ENCODE measurements at places on chromosomes 5 and 9. TPM values are rescaled to one million over a fixed set of nuclear protein-coding genes. Genes with fewer than 3 reads are reported as not detected.
A peak's percentile ranks its signal among the peaks of the same experiment; 100 is the strongest.

- no peak overlapping the region for H3K27ac ChIP-seq
- no peaks in the 10 kb centered on the region for H3K27me3 ChIP-seq
- no peak for DNase-seq
- peaks cover under 1% of the 10 kb centered on the region for H3K36me3 ChIP-seq
Observed at GRCh38 chr9:15499139-15499538, 11.6 kb downstream of the PSIP1 start.

- no peak overlapping the region for H3K4me3 ChIP-seq
- no peak for DNase-seq
- H3K27ac ChIP-seq, result no peak overlapping the region
Observed at GRCh38 chr9:127232833-127233549, 31.6 kb upstream of the GARNL3 start.

DNA sequence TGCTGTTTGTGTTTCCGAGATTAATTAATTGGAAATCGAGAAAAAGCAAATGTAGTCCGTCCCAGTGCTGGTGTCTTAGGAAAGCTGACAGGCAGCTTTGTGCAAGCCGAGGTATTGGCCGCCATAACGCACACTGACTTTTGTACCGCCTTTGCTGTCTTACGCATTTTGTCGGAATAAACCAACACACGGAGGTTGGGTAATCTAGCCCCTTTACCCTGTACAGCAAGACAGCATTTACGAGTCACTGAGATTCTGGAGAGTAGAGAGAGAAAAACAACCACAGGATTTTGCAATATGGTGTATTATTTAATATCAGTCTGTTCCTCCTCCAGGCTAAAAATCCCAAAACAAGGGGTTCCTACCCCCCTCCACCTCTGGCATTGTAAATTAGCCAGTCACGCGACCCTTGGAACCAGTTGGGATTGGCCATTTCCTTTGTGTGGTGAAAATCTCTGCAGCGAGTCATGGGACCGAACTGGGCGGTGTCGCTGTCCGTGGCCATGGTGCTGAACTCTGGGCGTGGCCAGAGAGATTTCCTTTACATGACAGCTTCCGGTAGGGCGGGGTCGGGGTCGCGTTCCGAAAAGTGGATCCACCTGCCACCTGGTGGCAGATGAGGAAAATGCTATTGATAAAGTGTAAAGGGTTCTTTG is 10.3 kb upstream of the PCDHB1 start:
- peaks cover 7% of the 10 kb centered on the region for H3K27me3 ChIP-seq
- H3K36me3 ChIP-seq, result no peaks in the 10 kb centered on the region
- DNase-seq, result peak; percentile 91
- H3K27ac ChIP-seq, result no peak overlapping the region
- H3K4me3 ChIP-seq, result peak overlapping the region; percentile 36
- H3K4me1 ChIP-seq, result no peaks in the 10 kb centered on the region

GRCh38 chr5:160173-160510 is 31.2 kb upstream of the LRRC14B start:
- H3K27me3 ChIP-seq, result no peaks in the 10 kb centered on the region
- H3K27ac ChIP-seq, result no peak overlapping the region
- H3K4me3 ChIP-seq, result no peak overlapping the region
- no peaks in the 10 kb centered on the region for H3K36me3 ChIP-seq
- no peak for DNase-seq

DNA sequence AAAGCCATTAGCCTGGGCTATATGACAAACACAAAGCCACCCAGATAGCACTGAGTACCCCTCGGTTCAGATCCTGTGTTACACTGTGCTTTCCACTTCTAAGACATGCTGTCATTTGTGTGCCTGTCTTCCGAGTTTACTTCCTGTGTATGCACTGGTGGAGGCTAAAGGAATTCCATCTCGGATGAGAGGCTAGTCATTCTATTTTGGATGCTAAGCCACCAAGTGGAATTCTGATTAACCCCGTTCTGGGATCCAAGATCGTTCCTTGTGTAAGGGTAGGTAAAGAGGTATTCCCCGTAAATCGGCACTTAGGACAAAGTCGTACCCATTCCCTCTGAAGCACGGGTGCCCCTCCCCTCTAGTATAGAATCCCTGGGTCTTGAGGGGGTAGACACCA is 8.7 kb downstream of the PROP1 start:
- no peaks in the 10 kb centered on the region for H3K27me3 ChIP-seq
- H3K36me3 ChIP-seq, result no peaks in the 10 kb centered on the region
- no peak overlapping the region for H3K4me3 ChIP-seq
- H3K4me1 ChIP-seq, result no peaks in the 10 kb centered on the region
- no peak for DNase-seq

- no peaks in the 10 kb centered on the region for H3K4me1 ChIP-seq
- no peaks in the 10 kb centered on the region for H3K27me3 ChIP-seq
- H3K27ac ChIP-seq, result no peak overlapping the region
- H3K4me3 ChIP-seq, result peak overlapping the region; percentile 14
- no peaks in the 10 kb centered on the region for H3K36me3 ChIP-seq
Observed at GRCh38 chr9:70044490-70045307, 1.1 kb downstream of the MAMDC2 start.

DNA sequence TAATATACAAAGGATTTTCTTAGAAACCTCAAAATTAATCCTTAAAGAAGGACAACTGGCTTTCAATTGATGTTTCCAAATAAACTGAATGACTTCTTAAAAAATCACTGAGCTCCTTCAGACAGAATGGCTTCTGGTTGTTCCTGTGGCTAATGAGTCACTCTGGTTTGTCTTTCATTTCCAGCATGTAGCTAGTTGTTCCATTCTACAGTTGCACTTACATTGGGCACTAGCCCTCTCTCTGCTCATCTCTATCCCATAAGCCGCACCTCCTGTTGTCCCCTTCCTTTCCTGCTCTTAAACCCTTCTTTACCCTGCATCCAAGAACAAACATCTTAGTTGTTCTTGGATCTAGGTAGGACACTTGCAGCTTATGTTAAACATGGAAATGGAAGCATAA is 235.3 kb upstream of the HAPLN1 start:
- H3K4me1 ChIP-seq, result no peaks in the 10 kb centered on the region
- H3K36me3 ChIP-seq, result no peaks in the 10 kb centered on the region
- no peaks in the 10 kb centered on the region for H3K27me3 ChIP-seq
- H3K27ac ChIP-seq, result no peak overlapping the region
- no peak for DNase-seq
- no peak overlapping the region for H3K4me3 ChIP-seq

GRCh38 chr5:179275941-179276837 is 69.1 kb downstream of the ADAMTS2 start:
- H3K36me3 ChIP-seq, result no peaks in the 10 kb centered on the region
- no peak overlapping the region for H3K27ac ChIP-seq
- no peak overlapping the region for H3K4me3 ChIP-seq
- no peaks in the 10 kb centered on the region for H3K4me1 ChIP-seq
- no peaks in the 10 kb centered on the region for H3K27me3 ChIP-seq

DNA sequence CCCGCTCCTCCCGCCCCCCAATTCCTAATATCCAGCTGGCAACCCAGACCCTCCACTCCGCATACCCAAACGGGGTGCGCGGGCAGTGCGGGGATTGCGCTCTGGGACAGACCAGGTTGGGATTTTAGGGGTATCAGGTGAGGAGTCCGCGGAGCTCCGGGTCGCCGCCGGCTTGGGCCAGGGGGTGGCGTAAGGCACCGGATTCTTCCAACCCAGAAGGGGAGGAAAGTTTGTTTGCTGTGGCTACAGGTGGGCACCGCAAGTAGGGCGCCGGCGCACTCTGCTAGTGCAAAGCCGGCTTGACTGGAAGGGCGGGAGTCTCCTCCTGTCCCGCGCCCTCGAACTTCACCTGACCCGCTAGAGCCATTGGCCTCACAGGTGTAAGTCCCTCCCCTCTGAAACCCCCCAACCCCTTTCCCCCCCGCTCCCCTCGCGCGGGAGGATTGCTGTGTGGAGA is 709 bp downstream of the IQGAP2 start:
- no peaks in the 10 kb centered on the region for H3K36me3 ChIP-seq
- no peaks in the 10 kb centered on the region for H3K27me3 ChIP-seq
- H3K4me3 ChIP-seq, result peak overlapping the region; percentile 83
- no peaks in the 10 kb centered on the region for H3K4me1 ChIP-seq
- H3K27ac ChIP-seq, result peak overlapping the region; percentile 97
- DNase-seq, result no peak

DNA sequence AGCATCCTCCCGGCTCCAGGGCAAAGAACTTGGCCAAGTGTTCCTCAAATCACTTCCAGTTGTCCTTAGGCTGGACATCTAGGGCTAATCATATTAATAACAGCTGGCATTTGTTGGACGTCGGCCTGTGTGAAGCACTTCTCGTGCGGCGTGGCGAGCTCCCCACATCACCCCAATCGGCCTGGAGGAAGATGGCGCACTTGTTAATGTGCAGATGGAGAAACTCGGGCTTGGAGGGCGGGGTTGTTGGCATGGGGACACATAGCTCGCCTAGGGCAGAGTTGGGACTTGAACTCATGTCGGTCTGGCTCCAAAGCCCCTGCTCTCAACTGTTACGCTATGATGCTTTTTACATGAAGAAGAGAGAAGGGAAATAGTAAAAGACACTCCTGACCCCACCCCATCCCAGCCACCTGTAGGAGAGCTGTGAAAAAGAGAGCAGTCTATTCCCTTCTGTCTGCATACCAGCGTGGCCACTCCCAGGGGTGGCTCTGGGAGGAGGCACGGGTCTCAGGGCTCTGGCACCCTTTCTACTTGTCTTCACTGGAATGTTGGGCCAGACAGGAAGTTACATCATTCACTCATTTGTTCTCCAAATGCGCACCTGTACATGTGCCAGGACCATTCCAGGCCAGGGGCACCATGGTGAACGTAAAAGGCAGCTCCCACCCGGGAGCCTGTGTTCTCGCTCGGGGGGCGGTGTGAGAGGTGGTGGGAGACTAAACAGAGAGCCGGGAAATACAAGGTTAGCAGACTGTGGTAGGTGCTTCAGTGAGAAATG is 12.8 kb upstream of the NUP214 start:
- no peaks in the 10 kb centered on the region for H3K36me3 ChIP-seq
- no peak for DNase-seq
- no peak overlapping the region for H3K4me3 ChIP-seq
- no peaks in the 10 kb centered on the region for H3K27me3 ChIP-seq
- no peaks in the 10 kb centered on the region for H3K4me1 ChIP-seq
- H3K27ac ChIP-seq, result no peak overlapping the region

DNA sequence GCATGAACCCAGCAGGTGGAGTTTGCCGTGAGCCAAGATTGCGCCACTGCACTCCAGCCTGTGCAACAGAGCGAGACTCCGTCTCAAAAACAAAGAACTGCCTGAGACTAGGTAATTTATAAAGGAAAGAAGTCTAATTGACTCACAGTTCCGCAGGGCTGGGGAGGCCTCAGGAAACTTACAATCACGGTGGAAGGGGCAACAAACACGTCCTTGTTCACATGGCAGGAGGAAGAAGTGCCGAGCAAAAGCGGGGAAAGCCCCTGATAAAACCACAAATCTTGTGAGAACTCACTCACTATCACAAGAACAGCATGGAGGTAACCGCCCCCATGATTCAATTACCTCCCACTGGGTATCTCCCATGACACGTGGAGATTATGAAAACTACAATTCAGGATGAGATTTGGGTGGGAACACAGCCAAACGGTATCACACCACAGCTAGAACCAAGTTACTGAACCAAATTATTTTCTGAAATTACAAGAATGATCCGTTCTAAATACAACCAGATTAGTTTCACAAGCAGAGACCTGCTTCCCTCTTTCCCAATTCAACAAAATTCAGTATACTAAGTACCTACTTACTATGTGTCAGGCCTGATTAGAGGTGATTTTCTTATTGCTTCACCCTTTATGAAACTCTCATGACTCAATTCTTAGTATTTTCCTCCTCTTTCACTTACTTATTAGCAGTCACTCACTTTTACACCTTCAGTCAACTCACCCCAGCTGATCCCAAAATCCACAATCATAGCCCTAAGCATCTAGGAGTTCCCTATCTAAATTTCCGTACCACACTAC is 8.4 kb downstream of the UBTD2 start:
- no peak overlapping the region for H3K27ac ChIP-seq
- no peaks in the 10 kb centered on the region for H3K27me3 ChIP-seq

DNA sequence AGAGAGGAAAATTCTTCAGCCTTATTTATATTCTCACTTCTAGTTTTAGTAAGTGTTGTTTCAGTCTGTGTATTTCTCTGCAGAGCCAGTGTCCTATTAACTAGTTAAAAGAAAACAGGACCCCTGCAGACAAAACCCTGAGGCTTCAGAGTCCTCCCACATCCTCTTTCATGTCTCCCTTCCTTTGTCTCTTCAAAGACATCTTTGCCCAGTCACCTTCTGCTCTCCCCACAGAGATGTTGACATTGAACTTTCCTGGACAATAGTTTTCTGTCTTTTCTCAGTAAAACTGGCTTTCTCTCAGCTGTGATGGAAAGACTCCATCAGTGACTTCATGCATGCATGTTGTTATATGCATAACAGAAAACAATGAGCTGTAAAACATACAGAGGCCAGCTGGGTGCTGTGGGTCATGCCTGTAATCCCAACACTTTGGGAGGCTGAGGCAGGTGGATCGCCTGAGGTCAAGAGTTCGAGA is 20.2 kb downstream of the GRAMD2B start:
- DNase-seq, result no peak
- no peaks in the 10 kb centered on the region for H3K27me3 ChIP-seq
- H3K4me3 ChIP-seq, result no peak overlapping the region
- H3K27ac ChIP-seq, result no peak overlapping the region
- no peaks in the 10 kb centered on the region for H3K36me3 ChIP-seq
- H3K4me1 ChIP-seq, result no peaks in the 10 kb centered on the region

DNA sequence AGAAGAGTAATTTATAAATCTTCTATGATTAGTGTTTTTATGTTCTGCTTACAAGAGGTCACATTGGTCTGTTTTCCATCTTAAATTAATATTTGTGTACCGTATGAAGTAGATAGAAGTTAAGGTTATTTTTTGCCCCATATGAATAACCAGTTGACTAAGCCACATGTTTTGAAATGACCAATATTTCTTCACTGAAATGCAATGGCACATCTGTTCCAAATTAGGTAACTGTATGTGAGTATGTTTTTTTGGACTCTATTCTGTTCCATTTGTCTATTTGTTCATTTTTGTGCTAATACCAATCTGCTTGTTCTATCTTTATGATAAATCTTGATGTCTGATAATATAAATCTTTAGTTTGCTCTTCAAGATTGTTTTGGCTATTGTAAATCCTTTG is 17.7 kb downstream of the JAK2 start:
- no peaks in the 10 kb centered on the region for H3K27me3 ChIP-seq
- no peak for DNase-seq
- H3K4me3 ChIP-seq, result no peak overlapping the region
- no peak overlapping the region for H3K27ac ChIP-seq
- H3K36me3 ChIP-seq, result no peaks in the 10 kb centered on the region

DNA sequence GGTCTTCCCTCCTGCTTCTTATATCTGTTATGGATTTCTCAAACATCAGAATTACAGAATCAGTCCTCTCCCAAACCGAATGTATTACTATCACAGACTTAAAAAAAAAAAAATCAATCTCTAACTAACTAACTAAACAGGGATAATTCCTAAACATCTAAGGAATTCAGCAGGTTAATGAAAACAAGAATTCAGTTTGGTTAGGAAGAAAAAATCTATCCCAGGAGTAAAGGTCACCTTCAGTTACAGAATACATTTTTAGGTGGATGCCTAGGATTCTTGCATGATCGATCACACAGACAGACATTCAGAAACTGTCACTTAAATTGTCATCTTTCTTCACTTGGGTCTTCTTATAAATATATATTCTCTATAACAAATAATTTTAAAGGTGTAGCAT is 11.5 kb downstream of the PTAR1 start:
- H3K4me3 ChIP-seq, result no peak overlapping the region
- no peaks in the 10 kb centered on the region for H3K4me1 ChIP-seq
- H3K36me3 ChIP-seq, result no peaks in the 10 kb centered on the region

ACOT12 gene
- 67.5 TPM for total RNA-seq

MLANA gene
- total RNA-seq, result not detected

PCDHGB7 gene
- 3.3 TPM for total RNA-seq

STPG3 gene
- not detected for total RNA-seq

C5orf52 gene
- total RNA-seq, result not detected

FAM151B gene
- 0.98 TPM for total RNA-seq

SPACA9 gene
- total RNA-seq, result 1.8 TPM

SLC36A3 gene
- total RNA-seq, result not detected

Data from right lobe of liver (tissue), 6 donors.